ENCODE measurements at places on chromosomes 6 and 20.

DNA sequence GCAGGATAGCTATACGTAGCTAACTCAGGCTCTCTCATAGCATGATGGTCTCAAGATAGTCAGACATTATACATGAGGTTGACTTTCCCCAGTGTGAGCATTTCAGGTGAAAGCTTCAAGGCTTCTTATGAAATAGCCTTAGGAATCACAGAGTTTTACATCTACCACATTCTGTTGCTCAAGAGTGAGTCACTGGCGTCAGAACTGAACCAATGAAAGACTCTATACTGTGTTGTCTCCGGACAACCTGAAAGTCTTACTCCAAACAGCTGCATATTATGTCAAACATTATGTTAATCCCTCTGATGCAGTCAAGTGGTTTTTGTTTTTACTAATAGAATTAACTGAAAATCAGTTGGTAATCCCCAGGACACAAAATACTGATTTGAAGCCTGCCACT, 79.8 kb upstream of the TRDN start:
- DNase-seq: no peak

GRCh38 chr20:1171461-1172093, 13.2 kb downstream of the TMEM74B start:
- DNase-seq: peak; percentile 77

GRCh38 chr20:1507276-1507675, 16.1 kb upstream of the SIRPB2 start:
- no peak for DNase-seq

GRCh38 chr6:89927791-89928550, 33.7 kb downstream of the GJA10 start:
- DNase-seq: no peak

DNA sequence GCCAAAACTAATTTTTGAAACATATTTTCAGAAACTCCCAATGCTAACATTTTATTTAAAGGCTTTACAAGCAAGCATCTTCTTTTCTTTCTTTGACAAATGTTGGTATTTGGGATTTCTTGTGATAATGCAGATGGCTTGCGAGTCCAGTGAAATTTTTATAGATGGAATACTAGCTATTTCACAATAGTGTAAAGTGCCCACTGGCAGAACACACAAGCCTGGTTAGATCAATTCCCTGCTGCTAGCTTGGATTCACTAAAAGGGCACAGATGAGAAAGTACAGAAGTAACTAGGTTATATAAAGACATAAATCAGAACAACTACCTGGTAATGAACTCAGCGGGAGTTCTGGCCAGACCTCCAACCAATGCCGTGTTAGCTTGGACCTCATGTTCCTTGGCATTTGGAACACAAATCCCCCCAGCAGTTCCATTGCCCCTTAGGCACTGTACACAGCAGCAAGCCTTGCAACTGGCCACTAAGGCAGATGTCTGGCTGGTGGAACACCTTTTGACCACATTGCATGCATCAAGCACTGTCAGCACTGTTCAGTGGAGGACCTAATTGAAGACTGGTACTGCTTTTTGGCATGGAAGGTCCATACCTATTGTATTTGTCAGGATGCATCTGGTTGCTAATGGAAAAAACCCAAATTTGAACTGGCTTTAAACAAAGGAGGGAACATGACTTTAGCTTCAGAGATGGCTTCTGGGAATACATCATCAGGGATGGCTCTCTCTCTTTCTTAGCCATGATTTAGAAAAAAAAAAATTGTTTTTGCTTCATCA, 15.6 kb upstream of the ZFP64 start:
- DNase-seq: no peak

GRCh38 chr6:13641315-13641714, 26.2 kb downstream of the NOL7 start:
- no peak for DNase-seq

All from K562 (cell line).